ENCODE measurements at places on chromosomes 3 and 15. TPM values are rescaled to one million over a fixed set of nuclear protein-coding genes. Genes with fewer than 3 reads are reported as not detected.

The KLHL40 gene
- total RNA-seq: not detected

The FLNB gene
- 81.7 TPM for total RNA-seq

The CD276 gene
- total RNA-seq: 88.5 TPM

The CTDSPL gene
- 31.8 TPM for total RNA-seq

The ABTB1 gene
- total RNA-seq: 8.2 TPM

The DUOX2 gene
- total RNA-seq: not detected

The ROPN1 gene
- total RNA-seq: not detected

The SLC28A1 gene
- total RNA-seq: not detected

The GPR160 gene
- 0.50 TPM for total RNA-seq

The WDR73 gene
- total RNA-seq: 51.1 TPM
